ENCODE measurements at places on chromosomes 16 and 17.

- no peak for DNase-seq
Measured at GRCh38 chr16:11064202-11064540, 119.8 kb downstream of the CLEC16A start.

DNA sequence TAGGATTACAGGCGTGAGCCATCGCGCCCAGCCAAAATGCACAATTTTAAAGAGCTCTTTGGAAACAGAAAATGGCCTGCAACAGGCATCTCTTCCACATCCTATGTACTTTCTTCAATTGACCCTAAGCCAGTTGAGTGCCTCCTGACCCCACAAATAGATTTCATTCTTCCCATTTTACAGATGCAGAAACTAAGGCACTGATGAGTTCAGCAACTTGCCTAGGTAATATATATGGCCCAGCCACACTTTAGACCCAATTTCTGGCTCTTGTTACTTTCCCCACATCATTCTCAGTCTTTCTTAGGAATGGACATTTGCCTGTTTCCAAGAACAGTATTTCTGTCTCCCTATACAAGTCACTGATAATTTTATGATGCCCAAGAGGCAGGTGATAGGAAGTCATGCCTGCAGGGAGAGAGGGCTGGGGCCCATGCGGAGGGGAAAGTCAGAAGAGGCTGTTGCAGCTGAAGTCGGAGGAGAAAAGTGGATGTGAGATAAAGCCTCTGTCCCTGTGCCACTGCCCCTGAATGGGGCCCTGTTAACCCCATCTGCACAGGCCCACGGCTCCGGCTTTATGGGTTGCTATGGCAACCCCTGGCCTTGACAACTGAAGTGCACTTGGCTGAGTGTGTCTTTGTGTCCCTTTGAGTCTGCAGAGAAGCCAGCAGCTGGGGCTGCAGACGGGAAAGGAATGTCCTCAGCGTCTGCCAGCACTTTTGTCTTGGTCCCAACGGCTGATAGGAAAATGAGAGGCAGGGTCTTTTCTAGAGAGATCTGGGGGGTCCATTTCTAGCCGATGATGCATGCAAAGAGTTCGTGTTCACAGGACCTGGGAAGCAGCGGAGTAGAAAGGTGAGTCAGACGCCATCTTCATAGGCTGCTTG, 45.9 kb downstream of the ABAT start:
- no peak for DNase-seq

GRCh38 chr17:80706463-80706867, 161.8 kb downstream of the RPTOR start:
- no peak for DNase-seq

- DNase-seq = no peak
Measured at GRCh38 chr17:2395258-2396181, 5.3 kb downstream of the MNT start.

GRCh38 chr16:337437-337836, 15.1 kb downstream of the AXIN1 start:
- no peak for DNase-seq

DNA sequence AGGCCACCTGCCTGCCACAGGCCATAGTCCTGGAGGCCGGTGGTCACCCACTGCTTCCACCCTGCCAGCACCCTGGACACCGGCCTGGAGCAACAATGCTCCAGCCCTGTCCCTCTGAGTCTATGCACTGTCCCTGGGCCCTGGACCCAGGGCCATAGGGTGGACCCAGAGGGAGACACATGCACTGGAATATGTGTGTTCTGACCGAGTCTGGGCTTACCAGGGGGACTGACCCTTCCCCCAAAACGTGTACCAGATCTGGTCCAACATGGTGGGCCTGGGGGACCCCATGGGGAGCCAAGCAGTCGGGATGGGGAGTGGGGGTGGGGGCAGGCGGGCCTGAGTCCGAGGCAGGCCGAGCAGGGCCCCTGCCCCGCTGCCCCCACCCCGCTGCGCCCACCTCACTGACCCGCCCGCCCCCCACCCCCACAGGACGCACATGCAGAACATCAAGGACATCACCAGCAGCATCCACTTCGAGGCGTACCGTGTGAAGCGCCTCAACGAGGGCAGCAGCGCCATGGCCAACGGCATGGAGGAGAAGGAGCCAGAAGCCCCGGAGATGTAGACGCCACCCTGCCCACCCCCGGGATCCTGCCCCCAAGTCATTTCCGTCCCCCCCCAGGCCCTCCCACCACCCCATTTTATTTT, 357.4 kb downstream of the SEC14L1 start:
- DNase-seq = no peak

GRCh38 chr17:77130525-77130924, 10.2 kb upstream of the SEC14L1 start:
- no peak for DNase-seq

GRCh38 chr16:57795431-57795878, 6.8 kb downstream of the KIFC3 start:
- DNase-seq = peak; percentile 59

- DNase-seq = no peak
Measured at GRCh38 chr16:11871193-11871592, 19.9 kb upstream of the RSL1D1 start.

DNA sequence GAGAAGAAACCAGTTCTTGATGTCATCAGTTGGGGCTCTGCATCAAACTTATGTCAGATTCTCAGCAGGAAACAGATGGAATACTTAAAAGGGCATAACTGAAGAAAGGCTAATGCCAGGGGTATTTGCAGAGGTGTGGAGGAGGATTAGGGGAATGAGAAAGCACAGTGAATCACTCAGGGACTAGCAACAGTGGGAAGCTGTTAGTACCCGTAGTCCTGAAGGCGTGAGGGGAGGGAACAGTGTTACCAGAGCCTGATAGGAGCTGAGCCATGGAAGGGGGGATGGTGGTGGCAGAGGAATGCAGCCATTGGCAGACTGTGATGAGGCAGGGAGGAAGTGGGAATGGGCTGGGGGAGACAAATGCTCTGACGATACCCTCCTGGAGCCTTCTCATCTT, 162.3 kb downstream of the UTP18 start:
- DNase-seq = no peak

DNA sequence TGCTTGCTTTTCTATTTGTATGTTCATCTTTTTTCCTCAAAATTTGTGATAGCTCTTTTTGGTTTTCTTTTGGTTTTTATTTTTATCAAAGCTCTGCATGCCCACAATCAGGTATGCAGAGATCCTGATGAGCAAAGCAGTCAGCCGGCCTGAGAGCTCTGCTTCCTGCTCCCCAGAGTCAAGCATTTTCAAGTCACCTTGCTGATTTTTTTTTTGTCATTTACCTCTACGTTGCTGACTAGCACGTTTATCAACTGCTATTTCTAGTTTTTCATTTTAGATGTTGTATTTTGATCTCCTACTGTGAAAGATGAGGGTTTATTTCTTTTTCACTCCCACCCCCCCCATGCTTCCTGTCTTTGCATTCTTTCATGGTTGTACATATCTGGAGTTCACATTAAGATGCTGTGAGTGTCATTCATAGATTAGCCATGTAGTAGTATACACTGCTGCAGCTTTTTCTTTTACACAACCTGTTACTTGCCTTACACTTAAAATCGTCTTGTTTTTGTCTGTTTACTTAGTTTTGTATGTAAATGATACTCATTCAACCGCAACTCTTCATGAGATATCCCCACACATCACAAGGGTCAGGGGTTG, 196.2 kb downstream of the LGALS9B start:
- DNase-seq = no peak

DNA sequence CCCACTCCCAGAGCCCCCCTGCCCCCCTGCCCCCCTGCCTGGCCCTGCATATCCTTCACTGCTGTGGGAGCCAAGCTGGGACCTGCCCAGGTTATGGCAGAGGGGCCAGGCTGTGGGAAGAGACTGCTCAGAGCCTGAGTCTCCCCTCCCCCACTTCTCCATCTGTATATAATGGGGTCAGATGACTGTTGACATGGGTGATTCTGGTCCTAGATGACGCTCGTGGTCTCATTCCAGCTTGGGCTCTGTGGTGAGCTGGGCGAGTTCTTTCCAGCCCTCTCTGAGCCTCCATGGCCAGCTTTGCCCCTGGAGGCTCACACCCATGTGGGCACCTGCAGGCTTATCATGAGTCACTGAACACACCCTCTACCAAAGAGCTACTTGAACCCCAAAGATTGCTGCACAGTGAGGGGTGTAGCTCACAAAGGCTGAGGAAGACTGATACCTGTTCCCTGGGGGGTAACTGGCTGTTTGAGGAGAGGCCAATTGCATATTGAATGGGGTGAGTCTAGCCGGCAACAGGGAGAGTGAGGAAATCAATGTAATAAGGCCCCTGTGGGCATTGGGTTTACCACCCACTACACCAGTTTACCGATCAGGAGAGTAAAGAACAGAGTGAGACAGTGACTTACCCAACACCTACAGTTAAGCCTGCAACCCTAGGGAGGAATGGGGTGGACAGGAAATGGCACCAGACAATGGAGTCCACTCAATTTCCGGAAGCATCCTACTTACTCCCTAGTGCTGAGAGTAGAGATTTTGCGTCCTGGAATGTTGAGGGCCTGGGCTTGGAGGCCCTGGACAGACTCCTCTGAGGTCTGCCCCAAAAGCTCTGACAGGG, 4.2 kb upstream of the SREBF1 start:
- DNase-seq = peak; percentile 34

GRCh38 chr17:39744075-39744835, 6.5 kb downstream of the GRB7 start:
- DNase-seq = no peak

DNA sequence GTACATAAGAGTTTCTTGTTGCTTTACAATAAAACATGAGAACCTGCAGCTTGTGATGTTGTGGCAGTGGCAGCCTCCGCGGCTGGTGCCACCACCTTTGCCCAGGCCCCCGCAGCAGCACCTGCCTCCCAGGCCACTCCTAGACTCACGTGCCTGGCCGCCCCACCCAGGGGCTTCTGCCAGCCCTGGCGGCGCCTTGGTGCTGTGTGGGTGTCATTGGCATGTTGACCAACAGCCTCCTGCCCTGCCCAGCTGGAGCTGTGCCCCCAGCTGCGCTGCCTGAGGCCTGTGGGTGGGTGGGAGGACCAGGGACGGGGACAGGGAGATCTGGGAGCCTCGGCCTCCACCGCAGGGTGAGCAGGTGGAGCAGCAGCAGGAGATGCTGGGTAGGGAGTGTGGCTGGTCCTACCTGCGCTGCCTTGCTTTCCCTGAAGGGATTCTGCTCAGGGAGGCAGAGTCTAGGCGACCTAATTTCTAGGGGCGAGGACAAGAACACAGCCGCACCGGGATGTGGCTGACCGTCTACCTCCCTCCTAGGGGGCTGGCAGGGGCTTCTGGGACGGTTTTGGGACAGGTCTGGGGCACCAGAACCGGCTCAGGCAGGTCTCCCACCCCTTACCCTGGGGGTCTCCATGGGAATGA, 428 bp upstream of the DNASE1L2 start:
- no peak for DNase-seq

- DNase-seq = no peak
Measured at GRCh38 chr17:82087961-82088837, 9.8 kb downstream of the FASN start.

DNA sequence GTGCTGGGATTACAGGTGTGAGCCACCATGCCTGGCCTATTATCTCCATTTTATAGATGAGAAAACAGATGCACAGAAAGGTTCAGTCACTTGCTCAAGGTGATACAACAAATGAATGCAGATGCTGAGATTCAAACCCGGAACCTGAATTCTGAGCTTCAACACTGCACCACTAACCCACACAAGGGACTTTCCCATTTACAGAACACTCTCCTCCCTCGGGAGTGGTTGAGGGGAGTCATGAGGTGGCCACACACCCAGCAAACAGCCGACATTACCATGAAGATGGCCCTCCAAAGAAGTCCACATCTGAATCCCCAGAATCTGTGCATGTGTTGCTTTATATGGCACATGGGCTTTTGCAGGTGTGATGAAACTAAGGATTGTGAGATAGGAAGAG, 9.1 kb downstream of the BCL7C start:
- no peak for DNase-seq

Measured in GM03348 (cell line).